Stimulated activated CD8-positive, alpha-beta memory T cell treated with anti-CD3 and anti-CD28 coated beads, Interleukin-4, amount 100 ng/mL, for 48 hours (primary cell): ENCODE measurements at places on chromosomes 3 and 15.

GRCh38 chr3:38687321-38687720 is 37.8 kb upstream of the SCN5A start:
- no peak for DNase-seq

DNA sequence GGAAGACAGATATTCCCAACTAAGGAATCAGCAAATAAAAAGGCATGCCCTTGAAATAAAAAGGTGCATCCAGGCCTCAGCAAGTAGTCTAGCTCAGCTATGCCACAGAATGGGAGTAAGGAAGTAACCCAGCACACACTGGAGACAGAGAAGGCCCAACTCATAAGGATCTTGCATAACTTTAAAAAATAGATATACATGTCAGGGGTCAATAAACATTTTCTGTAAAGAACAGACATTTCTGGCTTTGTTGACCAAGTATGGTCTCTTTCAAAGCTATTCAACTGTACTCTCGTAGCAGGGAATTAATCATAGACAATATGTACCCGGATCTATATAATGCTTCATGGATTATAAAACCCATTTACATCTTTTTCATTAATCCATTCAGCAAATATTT is 449.3 kb downstream of the TAFA4 start:
- DNase-seq = no peak

GRCh38 chr3:196772102-196772501 is 32.4 kb downstream of the PAK2 start:
- DNase-seq = no peak

- no peak for DNase-seq
Observed at GRCh38 chr3:99637368-99638111, 854 bp upstream of the COL8A1 start.

DNA sequence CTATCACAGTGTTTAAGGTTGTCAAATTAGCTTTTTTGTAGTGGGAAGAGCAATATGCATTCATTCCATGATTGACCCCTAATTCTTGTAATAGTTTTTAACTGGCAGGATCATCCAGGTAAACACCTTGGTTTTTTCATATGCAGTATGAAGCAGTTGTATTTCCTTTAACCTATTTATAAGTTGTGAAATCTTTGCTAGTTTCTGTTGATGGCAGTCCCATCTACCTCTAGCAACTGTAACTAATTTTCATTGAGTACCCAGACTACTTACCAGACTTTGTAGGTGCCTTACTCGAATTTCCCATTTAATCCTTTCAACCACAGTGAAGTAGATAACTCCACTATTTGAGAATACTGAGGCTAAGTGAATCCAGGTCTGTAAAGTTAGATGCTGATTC is 6.1 kb downstream of the FXR1 start:
- DNase-seq = no peak

DNA sequence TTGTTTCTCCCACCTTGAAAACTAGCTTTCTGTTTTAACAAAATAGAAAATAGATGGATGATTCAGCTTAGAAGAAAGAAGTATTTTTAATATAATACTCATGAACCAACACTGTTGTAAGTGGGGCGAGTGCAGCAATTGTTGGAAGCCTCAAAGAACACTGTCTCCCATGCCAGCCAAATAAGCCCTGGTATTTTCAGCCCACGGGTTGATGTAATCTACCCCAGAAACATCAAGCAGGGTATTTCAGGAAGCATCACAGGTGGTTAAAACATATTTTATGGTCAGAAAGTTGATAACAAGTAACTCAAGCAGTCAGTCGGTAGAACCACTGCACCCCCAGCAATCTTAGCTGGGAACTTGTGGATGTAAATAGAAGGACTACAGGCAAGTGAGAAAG is 115.9 kb downstream of the SV2B start:
- no peak for DNase-seq

DNA sequence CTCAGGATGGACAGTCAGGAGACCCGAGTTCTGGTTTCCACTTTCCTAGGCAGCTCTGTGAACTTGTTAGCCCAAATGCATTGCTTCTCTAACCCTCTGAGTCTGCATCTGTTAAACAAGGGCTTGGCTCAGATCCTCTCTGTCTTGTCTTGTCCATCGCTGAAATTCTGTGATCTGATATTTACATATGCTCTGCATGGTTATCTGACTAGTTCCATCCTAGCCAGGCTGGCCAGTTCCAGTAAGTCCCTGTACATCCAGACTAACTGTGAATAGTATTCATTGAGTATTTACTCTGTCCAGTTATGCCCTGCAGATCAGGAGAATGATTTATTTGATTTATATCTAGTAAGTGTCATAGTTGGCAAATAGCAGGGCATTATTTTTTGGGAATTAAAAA is 27.0 kb upstream of the SV2B start:
- DNase-seq = no peak

- DNase-seq = no peak
Observed at GRCh38 chr3:165463531-165463930, 267.3 kb upstream of the SLITRK3 start.

GRCh38 chr3:11845651-11846050 is 1.0 kb downstream of the TAMM41 start:
- DNase-seq = no peak

DNA sequence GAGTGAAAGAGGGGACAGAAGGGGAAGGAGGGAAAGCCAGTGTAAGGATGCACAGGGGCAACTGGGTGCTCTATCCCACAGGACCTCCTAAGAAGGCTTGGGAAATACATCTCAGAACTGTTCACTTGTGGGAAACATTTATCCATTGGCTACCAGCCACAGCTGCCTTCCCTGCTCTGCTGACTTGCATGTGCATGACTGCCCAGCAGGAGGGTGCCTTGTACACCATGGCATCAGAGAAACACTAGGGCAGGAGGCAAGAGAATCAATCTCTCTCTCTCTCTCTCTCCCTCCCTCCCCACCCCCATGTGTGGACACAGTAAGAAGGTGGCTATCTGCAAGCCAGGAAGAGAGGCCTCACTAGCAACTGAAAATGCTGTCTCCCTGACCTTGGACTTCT is 62.9 kb upstream of the ZBTB38 start:
- DNase-seq = no peak
